Left renal pelvis (tissue), 4 donors: ENCODE measurements at places on chromosomes 4 and X.

DNA sequence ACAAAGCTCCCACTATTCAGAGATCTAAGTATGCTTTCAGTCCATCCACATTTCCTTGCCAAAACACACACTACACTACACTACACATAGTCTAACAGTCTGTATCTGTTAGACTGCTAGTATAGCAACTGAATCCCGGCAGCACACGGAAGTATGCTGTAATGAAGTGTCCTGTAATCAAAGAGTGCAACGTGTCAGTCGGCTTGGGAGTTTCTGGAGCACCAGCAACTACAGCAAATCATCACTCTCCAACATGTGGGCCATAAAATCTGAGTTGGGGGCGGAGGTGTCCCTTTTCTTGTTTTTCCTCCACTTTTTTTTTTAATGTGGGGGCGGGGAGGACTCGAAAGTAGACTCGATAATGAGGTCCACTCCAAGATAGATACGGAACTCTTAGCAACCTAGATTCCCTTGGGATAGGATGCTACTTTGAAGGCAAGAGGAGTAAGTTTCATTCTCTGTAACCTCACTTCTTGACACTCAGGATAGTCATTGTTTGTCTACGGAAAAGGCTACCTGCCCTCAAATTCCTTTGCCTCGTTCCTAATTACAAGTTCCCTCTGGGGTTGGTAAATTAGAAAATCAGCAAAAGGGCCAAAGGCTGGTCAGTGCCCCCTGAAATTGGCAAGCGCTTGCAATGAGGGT is 722 bp downstream of the SLC10A7 start:
- DNase-seq: peak; percentile 50

GRCh38 chr4:38306482-38307071 is 346.4 kb downstream of the PTTG2 start:
- no peak for DNase-seq

GRCh38 chr4:138891631-138892031 is 124.0 kb upstream of the NOCT start:
- DNase-seq: no peak

DNA sequence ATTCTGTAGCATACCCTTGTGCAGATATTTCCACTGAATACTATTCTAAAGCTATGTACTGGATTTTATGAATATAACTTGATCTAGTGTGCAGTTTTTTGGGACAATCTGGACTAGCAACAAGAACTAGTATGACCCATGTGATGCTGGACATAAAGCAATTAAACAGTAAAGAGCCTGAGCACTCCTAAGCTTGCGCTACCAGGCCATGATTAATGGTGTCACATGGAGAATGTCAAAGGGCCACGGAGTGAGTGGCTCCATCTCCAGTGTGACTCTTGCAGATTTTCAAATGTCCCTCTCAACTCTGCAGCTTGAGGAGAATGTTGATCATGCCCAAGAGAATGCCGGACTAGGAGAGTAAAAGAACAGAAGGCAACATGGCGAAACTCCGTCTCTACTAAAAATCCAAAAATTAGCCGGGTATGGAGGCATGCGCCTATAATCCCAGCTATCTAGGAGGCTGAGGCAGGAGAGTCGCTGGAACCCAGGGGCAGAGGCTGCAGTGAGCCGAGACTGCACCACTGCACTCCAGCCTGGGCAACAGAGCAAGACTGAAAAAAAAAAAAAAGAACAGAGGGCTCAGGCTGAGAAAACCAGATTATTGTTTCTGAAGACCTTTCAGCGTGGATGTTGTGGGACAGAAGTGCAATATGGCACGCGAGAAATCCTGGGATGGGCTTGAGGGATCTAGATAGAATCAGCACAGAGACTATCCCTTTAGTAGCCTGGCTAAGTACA is 45.0 kb downstream of the TIGD2 start:
- DNase-seq: no peak

DNA sequence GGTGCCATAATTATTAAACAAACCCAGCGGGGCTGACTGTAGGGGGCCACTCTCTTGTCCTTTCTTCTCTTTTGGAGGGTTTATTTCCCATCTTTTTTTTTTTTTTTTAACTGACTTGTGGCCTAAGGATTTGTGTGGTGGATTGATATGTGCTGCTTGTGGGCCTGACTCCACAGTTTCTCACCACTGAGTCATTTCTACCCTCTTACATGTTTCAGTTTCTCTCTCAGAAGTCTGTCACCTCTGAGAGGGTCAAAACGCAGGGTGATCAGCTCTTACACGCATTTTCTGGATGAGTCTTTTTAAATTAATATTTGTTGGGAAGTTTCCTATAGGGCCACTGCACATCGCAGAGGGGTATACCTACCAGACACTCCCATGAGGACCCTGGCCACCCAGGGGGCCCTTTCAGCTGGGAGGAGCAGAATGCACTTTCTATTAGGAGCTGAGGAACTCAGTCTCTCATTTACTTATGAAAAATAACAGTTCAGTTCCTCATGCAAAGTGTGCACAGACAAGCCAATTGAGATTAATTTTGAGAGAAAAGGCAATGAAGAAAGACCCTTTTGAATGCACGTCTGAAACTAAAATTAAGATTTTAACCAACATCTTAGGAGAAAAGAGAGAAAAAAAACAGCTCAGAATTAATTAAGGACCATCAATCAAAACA is 407.9 kb downstream of the TECRL start:
- no peak for DNase-seq

- DNase-seq: no peak
These were observed 152.5 kb upstream of the SPRY1 start for GRCh38 chr4:123244137-123244536.

GRCh38 chr4:986428-986878 is 391 bp upstream of the IDUA start:
- no peak for DNase-seq

- DNase-seq: no peak
These were observed 89.2 kb upstream of the TAPT1 start for GRCh38 chr4:16315456-16315855.

GRCh38 chrX:14359316-14359715 is 170.0 kb upstream of the GLRA2 start:
- no peak for DNase-seq

- no peak for DNase-seq
These were observed 340.7 kb upstream of the ARX start for GRCh38 chrX:25356456-25356855.

DNA sequence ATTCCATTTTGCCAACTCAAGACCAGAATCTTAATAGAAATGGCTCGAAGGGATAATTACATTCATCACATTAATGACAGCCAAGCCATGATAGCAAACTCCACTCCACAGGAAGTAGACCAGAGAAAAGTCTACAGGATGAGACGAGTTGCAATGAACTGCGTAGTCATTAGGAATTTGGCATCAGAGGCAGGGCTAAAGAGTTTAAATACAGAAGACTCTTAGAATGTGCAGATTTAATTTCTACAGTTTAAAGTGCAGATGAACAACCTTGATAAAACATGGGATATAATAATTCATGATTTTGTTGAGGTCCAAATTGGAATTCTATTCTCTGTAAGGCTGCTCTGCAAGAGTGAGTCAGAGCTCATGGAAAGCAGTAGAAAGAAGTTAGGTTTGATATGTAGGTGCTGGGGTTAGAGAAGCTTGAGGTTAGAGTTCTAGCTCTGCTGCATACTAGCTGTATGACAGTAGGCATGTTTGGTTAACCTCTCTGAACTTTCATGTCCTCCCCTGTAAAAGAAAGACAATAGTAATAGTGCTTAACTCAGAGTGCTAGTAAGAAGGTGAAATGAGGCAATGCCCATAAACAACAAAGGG is 32.2 kb downstream of the LNX1 start:
- DNase-seq: no peak

DNA sequence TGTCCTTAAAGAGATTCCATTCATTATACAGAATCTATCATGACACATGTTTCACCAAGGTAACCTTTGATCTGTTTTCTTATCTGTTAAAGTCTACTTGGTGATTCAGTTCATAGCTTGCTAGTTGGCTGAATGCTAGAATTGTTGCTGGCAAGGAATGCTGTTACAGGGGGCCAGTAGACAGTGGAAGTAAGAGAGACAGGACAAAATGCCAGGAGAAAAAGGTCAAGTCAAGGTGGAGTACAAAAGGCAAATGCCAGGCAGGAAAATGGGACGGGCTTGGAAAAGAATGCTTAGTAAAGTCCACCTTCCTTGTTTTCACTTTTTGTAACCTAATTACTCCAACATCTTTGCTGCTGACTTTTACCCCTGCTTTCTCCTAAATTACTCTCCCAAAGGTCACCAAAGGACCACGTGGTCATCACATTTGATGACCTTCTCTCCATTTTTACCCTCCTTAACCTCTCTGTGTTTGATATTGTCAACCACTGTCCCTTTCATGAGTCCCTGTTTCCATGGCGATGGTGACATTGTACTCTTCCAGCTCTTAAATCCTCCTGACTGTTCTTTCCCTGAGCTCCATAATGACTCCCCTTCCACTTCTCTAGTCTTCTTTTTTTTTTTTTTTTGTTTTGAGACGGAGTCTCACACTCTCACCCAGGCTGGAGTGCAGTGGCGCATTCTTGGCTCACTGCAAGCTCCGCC is 24.5 kb upstream of the TAPT1 start:
- DNase-seq: no peak

- no peak for DNase-seq
These were observed 28.1 kb downstream of the KLHL8 start for GRCh38 chr4:87192145-87192919.

DNA sequence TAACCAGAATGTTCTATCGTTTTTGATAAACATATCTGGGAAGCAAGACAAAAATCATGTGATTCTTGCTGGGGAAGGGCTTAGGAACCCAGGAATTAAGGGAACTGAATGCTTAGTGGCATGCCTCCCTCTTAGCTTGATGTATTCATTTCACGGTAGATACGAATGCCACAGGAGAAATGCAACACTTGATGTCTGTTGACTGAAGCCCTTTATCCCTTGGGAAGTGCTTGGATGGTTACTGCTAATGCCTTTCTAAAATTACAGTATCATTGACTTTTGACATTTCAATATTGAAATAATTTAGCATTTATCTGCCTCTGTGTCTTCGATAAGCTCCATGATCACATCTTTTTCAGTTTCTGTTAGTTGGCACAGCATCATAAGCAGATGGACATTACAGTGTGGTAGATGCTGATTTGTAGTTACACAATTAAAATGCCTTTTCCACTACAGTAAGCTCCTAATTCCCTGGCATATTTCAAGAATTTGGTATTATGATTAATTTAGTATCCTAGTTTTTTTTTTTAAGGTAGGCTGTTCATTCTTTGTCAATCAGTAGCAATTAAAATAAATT is 226.7 kb downstream of the ARHGAP10 start:
- DNase-seq: no peak
